T-helper 1 cell (primary cell): ENCODE measurements at places on chromosomes 16 and 17.

DNA sequence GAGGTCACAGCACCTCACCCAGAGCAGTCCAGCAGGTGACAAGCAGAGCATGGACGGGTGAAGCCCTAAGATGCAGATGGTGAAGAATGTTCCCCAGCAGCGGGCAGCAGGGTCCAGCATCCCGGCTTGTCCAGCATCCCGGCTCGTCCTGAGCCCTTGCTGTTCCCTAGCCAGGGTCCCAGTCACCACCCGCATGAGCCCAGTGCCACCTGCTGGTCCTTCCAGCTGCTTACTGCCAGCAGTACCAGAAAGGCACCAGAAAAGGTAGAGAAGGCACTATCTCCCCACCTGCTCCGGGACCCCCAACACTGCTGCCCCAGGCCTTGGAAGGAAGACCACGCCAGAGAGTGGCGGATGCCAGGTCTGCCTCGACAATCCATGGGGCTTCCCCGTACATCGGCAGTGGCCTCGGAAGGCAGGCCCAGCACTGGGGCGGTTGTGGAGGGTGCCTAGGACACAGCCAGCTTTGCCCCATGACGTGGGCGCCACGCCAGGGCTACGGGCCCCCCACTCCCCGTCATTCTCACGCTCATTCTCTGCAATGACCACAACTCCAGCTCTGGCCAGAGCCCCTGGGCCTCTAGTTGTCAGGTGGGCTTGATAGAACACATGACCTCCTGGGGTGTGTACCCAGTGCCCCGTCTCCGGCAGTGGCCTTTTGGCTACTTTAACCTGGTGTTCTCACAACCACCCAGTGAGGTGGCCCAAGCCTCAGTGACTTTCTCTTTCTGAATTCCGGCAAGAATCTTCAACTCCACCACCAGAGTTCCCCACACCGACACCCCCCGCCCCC, 1.4 kb downstream of the CENPX start:
- DNase-seq: no peak

DNA sequence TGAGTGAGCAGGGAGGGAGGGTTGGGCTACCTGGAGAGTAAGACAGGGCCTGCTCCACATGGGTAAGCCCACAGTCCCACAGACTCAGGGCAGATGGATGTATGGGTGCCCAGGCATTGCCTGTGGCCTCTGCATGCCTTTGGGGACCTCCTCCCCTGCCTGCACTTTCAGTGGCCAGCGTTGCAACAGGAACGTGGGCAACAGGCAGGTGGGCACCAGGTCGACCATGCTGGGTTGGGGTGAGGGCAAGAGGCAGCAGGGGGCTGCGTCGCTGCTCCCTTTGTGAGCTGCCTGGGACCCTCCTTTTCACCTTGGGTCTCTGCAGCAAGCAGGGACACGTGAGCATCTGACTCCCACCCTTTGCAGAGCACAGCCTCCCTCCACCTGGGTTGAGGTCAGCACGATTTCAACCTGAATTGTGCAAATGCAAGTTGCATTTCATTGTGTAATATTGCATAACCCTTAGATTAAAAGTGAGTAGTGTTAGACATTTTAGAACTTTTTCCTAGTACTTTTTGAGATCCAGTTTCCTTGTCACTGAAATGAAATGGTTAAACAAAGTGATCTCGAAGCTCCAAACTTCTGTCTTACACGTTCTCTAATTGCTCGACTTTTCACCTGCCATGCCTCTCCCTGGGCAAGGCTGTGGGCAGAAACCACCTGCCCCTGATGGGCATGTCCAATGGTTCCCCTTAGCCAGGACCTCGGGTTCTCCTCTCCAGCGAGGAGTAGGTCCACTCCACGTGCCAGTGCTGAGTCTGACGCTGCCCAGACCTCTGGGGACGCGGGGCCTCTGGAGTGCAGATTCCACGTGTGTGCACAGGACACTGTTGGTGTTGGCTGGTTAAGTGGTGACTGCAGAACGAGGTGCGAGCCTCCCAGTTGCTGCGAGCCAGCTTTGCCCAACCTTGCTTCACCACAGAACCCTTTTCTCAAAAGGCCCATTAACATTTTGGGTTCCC, 32.9 kb upstream of the IL17C start:
- no peak for DNase-seq

DNA sequence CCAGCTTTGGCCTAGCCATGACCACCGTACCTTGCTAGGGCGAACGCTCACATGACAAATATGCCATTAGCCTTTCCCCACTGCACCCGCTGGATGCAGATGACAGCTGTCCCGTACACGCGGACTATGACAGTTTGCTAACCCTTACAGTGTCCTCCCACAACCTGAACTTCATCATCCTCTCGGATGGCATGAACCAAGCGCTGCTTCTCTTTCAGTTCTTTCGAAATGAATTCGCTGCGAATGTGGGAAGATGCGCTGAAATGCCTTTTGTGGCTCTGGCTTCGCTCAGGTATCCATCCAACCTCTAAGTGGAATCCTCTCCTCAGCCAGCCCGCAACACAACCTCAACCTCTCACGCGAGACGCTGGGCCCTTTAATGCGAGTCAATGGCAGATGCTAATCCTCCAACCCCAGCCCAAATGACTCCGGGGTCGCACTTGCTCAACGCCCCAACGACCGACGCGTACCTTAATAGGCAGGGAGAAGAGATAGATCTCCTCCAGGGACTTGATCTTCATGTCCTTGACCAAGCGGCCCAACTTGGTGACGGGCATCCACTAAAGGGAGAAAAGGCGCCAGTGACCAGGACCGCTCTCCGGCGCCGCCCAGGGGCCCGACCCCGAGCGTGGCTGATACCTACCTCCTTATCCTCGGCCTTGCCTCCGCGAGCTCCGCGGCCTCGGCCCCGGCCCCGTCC, 670 bp downstream of the RPS2 start:
- peak; percentile 58 for DNase-seq

- DNase-seq: no peak
Measured at GRCh38 chr17:67549820-67550219, 167.9 kb upstream of the NOL11 start.

GRCh38 chr17:77497578-77497934, 356.8 kb downstream of the SEC14L1 start:
- DNase-seq: no peak

- no peak for DNase-seq
Measured at GRCh38 chr17:65433157-65433556, 128.3 kb downstream of the AXIN2 start.

DNA sequence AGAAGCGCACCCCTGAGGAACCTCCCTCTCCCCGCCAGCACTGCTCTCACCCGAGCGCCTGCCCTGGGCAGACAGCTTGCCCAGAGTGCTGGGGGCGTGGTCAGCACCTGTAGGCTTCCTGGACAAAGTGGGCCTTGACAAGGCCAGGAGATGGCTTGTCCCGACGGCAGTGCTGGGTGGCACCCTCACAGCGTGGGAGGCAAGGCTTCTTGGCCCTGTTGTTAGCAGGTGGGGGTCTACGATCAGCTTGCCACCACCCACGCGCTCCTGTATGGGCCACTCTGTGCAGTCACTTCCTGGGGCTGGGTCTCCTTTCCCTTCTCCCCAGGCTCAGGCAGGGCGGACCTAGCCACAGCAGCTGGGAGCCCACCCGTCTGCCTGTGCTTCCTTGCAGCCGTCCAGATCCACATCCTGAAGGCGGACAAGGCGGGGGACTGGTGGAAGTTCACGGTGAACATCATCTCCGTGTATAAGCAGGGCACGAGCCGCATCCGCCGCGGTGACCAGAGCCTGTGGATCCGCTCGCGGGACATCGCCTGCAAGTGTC, 218.0 kb downstream of the NTN1 start:
- DNase-seq: no peak

- DNase-seq: no peak
Measured at GRCh38 chr16:73033271-73033998, 14.5 kb downstream of the ZFHX3 start.

GRCh38 chr17:13409455-13409854, 192.3 kb downstream of the HS3ST3A1 start:
- no peak for DNase-seq
